ENCODE measurements at places on chromosomes 2 and 18. TPM values are rescaled to one million over a fixed set of nuclear protein-coding genes. Genes with fewer than 3 reads are reported as not detected.

- no peak for DNase-seq
These were observed 19.5 kb downstream of the ANKRD30B start for GRCh38 chr18:14767474-14767873.

- no peak for DNase-seq
These were observed 60.5 kb downstream of the MAP4K4 start for GRCh38 chr2:101758001-101758400.

DNA sequence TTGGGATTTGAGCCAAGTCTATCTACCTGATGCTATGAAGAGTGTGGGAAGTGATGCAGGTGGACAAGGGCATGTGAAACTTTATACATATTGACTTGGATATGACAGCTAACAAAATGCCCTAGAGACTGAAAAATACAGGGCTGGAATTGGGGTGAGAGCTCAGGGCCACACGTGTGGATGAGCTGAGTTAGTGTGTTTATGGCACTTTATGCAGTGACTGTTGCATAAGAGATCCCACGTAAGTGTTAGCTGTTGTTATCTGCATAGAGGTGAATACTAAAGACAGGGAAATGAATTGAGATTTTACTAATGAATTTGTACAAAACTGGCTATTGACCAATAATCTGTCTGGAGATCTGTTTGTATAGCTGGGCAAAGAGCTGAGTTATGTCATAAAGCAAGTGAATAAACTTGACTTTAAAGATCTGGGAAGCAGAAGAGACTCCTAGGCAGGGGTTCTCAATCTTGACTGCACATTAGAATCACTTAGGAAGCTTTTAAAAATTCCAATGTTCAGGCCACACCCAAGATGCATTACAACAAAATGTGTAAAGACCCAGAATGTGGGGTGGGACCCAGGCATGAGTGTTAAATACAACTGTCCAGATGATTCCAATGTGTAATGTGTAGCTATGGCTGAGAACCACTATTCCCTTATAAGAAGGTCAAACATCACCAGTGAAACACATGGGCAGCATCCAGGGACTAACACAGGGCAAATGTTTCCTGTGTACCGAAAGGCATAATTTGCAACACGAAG lies 74.2 kb upstream of the STK17B start:
- no peak for DNase-seq

GRCh38 chr2:100067784-100068183 lies 74.6 kb downstream of the AFF3 start:
- no peak for DNase-seq

GRCh38 chr18:2406544-2406943 lies 164.8 kb downstream of the METTL4 start:
- no peak for DNase-seq

- DNase-seq, result peak; percentile 50
These were observed 238.7 kb downstream of the TGIF1 start for GRCh38 chr18:3688690-3689089.

Gene MYO7B
- not detected for total RNA-seq
